ENCODE measurements at places on chromosomes 13 and 19. TPM values are rescaled to one million over a fixed set of nuclear protein-coding genes. Genes with fewer than 3 reads are reported as not detected.

DNA sequence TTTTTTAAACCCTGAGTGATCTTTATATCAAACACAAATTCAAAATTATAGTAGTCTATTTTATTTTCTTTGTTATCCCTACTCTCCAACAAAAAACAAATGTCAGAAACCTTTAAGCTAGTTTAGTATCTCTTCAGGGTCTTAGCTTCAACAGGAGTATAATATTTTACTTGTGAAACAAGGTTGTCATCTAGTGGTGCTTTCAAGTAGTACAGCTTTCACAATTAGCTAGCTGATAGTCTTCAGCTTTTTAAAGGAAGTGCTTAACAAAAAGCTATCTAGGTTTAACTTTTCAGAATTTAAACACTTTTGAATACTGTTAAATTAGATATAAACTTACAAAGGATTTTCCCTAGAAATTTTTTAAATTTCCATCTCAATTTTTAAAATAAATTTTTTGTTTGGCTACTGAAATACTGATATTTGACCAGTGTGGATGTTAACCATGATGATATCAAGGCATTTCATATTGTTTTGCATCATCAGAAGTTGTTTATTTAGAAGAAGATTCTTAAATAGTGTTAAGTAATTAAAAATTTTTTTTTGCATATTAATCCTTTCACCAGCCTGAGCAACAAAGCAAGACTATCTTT, 34.2 kb downstream of the TDRD3 start:
- no peaks in the 10 kb centered on the region for H3K36me3 ChIP-seq
- H3K27ac ChIP-seq, result no peak overlapping the region
- DNase-seq, result peak; percentile 80
- H3K4me3 ChIP-seq, result no peak overlapping the region
- no peaks in the 10 kb centered on the region for H3K27me3 ChIP-seq
- H3K4me1 ChIP-seq, result no peaks in the 10 kb centered on the region

CNFN gene
- total RNA-seq, result not detected

DNA sequence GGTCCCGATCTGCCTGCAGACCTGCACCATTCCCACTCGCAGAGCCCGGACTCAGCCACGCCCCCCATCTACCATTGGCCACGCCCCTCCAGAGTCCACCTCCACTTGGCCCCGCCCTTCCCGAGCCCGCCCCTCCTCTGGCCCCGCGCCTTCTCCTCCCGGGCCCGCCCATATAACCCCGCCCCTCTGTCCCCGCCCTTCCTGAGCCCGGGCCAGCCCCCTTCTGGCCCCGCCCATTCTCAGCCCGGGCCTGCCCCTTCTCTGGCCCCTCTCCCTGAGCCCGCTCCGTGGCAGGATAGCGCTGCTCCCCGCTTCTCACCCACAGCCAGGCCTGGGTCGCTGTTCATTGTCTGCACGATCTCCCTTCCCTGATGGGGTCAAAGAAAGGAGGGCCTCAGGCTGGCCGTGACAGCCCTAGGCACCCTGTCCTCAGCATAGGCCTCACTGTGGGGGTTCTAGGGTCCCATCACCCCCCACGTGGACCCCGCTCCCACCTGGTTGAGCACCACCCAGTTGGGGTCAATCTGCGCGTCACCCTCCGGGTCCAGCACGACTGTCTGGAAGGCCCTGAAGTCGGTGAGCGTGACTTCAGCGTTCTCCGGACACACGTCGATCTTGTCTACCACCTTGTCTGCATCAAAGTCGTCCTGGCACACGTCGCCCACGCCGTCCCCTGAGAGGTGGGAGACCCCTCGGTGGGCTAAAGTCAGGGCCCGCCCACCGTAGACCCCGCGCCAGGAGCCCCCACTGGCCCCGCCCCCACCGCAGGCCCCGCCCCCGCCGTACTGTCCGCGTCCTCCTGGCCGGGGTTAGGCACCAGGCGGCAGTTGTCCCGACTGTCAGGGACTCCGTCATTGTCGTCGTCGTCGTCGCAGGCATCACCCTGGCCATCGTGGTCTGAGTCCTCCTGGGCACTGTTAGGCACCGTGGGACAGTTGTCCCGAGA, 5.7 kb downstream of the COMP start:
- no peak overlapping the region for H3K4me3 ChIP-seq
- peaks cover 19% of the 10 kb centered on the region for H3K4me1 ChIP-seq
- peak overlapping the region; percentile 20 for H3K27ac ChIP-seq

CYP4F2 gene
- not detected for total RNA-seq

NLRP5 gene
- not detected for total RNA-seq

DNA sequence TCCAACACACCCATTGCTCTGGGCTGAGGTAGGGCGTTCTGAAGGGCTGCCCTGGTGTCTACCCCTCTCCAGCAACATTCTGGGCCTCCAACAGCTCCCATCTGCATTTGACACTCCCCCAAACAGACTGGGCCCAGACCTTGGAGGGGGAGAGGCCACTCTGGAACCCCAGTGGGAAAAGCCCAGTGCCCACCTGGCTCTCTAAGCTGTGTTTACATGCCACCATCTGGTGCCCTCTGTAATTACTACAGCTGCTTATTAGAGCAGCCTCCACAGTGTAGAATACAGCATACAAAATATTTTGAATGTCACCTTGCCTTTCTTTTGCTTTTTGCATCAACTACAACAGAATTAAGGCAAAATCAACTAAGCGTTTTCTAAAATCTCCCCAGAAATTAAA, 35.8 kb upstream of the TM9SF2 start:
- no peak overlapping the region for H3K4me3 ChIP-seq
- H3K27me3 ChIP-seq, result peaks cover 4% of the 10 kb centered on the region
- no peaks in the 10 kb centered on the region for H3K36me3 ChIP-seq
- DNase-seq, result no peak
- H3K4me1 ChIP-seq, result peaks cover 5% of the 10 kb centered on the region
